Activated naive CD8-positive, alpha-beta T cell treated with anti-CD3 and anti-CD28 coated beads, Interleukin-2, amount 50 U/mL, for 16 hours (primary cell): ENCODE measurements at places on chromosomes 11 and 22.

DNA sequence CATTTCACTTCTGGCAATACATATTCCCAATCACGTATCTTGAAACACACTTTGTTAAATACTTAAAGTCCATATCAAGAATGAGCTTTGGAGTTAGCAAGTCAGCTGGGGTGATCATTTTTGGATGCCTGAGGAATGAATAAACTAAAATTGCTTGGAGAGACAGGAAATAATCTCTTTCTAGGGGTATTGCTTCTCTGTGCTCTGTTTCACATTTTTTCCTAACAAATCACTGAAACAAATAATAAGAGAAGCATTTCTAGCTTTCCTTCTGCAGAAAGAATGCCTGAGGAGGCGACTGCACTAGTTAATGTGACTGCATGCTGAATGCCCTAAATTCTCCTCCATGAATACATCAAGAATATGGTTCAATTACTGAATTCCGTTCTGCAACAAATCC lies 541.4 kb upstream of the CCDC90B start:
- DNase-seq = no peak

DNA sequence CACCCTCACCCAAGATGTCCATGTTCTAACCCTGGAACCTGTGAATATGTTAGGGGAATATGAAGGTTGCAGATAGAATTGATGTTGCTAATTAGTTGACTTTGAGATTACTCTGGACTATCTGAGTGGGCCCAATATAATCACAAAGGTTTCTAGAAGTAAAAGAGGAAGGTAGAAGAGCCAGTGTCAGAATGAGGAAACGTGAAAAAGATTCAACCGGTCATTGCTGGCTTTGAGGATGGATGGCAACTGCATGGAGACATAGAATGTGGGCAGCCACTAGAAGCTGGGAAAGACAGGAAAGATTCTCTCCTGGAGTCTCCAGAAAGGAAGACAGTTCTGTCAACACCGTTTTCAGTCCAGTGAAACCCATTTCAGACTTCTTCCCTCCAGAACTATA lies 86.6 kb downstream of the CLPB start:
- no peak for DNase-seq

- DNase-seq = no peak
These were observed 16.2 kb downstream of the PATE2 start for GRCh38 chr11:125762445-125762844.

DNA sequence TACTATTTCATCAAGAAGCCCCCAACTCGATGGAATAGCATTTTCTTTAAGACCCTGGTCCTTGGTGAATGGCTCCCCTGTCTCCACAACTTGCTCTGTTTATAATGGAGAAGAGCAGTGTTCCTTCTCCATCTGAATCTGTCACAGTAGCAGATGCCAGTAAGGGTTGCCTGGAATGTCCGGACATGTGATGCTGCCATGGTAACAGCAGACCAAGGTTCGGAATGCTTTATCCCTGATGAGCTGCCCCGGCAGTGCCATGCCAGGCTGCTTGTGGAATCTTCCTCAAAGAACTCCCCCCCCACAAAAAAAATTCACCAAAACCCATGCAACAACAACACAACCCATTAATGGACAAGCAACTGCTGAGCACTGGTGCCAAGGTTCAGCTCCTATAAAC lies 72.5 kb downstream of the KCNC1 start:
- no peak for DNase-seq

- no peak for DNase-seq
These were observed 34.5 kb downstream of the SPATA19 start for GRCh38 chr11:133810766-133811165.

- no peak for DNase-seq
These were observed 69.7 kb downstream of the NELL1 start for GRCh38 chr11:20739107-20739506.

DNA sequence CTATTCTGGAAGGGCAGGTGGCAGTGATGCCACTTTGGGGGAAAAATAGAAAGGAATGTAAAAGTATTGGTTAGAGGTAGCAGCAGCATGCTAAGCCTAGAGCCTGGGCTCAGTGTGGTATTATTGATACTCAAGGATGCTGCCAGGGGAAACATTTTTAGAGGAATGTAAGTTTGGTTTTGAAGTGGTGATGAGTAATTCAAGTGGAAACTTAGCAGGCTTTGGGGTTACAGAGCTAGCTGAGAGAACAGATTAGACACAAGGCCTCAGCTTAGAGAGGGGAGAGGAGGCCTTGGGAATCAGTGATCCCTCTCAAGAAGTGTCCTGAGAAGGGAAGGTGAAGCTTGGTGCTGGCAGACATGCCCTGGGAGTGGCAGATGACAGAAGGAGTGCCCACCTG lies 32.9 kb upstream of the DDI1 start:
- no peak for DNase-seq

GRCh38 chr11:18304745-18305144 lies 17.2 kb downstream of the HPS5 start:
- DNase-seq = no peak

- DNase-seq = no peak
These were observed 375.1 kb downstream of the METTL15 start for GRCh38 chr11:28483072-28483867.

DNA sequence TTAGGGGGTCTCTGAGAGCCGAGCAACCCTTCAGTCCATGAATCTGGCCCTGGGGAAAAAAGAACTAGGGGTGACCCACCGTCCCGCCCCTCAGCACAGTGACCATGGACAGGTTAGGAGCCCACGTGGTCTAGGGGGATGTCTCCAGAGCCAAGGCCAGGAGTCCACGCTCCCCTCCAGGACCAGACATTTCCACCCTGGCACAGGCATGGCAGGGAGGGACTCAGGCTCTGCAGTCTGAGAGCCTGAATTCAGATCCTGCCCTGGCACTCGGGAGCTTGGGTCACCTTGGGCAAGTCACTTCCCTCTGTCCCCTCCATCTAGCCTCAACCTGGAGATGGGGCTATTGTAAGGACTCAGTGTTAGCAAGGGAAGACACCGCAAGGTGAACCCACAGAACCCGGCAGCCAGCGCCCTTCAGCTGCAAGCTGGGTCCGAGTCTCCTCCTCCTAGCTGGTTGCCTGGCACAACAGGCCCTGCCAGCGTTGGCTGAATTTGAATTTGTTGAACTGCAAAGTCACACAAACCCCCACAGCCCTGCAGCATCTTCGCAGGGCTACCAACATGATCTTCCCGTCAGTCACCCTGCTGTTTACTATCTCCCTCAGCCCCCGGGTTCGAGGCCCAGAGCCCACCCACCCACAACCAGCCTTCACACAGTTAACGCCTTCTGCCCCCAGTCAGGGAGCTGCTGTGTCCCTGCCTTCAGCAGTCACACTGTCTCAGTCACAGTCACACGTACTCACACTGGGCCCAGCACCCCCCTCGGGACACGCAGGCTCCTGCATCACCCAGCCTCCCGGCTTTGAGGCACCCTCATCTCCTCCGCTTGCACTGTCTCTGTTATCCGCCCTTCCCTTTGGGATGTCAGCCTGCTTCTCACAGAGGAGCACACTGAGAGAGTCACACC lies 603 bp upstream of the PDGFB start:
- DNase-seq = no peak

DNA sequence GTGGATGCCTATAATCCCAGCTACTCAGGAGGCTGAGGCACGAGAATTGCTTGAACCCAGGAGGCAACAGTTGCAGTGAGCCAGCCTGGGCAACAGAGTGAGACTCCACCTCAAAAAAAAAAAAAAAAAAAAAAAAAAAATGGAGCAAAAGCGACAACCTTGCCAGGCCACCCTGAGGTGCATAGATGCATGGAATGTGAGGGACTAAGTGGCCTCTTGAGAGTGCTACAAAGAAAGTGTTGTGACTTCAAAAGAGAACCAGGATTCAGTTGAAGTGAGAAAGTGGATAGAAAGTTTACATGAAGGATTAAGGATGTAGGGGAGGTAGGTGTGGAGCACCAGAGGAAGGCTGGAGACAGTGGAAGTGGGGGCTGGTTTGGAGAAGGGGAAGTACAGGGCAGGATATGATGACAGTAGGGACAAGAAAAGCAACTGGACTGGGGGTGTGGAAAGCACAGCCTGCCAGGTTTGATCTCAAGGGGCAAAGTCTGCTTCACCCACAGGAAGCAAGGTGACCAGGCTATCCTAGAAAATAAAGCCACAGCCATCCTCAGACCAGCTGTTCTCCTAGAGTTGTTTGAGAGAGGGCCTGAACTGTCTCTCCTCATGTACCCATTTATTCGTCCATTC lies 36.0 kb upstream of the OLFML1 start:
- DNase-seq = no peak

GRCh38 chr11:8792710-8793109 lies 110.1 kb downstream of the RPL27A start:
- no peak for DNase-seq

- peak; percentile 40 for DNase-seq
These were observed 7.3 kb downstream of the CD6 start for GRCh38 chr11:60978546-60979380.

DNA sequence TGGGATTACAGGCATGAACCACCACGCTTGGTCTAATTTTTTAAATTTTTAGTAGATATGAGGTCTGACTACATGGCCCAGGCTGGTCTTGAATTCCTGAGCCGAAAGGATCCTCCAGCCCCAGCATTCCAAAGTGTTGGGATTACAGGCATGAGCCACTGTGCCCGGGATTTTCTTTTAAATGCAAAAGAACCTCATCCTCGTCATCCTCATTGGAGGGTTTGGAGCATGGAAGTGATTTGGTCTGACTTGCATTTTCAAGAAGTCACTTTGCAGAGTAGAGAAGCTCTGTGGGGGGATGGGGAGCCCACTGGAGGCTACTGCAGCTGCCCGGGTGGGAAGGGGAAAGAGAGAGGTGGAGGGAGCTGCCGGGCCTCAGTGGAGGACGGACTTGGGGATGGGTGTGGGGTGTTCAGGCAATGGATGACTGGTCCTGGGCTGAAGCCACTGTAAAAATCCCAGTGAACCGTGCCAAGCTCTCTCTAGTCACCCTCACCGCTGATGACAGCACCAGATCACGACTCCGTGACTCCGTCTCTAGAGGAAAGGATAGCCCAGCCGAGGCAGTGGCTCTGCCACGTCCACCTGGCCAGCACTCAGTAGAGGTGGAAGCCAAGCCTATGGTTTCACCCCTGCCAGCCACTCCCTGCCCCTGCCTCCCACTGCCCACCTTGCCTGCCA lies 32.8 kb upstream of the SLC22A12 start:
- no peak for DNase-seq

DNA sequence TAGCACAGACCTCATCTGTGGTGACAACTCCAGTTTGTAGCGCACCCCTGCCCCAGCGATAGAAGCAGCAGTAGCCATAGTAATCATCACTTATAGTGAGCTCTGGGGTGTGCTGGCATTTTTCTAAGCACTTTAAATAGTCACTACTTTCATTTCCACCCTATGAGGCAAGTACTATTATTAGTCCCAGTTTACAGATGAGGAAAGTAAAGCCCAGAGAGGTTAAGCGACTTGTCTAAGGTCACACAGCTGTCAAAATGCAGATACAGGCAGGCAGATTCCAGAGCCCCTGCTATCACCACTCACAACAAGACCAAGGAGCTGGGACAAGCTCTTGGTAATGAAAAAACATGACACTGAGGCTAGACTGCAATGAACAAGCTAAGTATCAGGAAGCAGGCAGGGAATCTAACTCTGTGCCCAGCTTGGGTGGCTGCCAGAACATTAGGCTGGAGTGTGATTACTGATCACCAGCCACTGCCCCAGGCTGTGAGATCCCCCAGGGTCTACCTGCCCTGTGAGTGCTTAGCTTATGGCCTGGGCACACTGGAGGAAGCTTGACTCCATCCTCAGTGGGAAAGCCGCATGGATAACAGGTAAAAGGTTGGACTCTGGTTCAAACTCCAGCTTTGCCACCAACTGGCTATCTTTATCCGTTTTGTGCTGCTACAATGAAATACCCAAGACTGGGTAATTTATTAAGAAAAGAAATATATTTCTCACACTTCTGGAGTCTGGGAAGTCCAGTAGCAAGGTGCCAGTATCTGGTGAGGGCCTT lies 561.1 kb downstream of the MN1 start:
- no peak for DNase-seq

GRCh38 chr22:31128156-31128555 lies 5.4 kb downstream of the INPP5J start:
- no peak for DNase-seq

DNA sequence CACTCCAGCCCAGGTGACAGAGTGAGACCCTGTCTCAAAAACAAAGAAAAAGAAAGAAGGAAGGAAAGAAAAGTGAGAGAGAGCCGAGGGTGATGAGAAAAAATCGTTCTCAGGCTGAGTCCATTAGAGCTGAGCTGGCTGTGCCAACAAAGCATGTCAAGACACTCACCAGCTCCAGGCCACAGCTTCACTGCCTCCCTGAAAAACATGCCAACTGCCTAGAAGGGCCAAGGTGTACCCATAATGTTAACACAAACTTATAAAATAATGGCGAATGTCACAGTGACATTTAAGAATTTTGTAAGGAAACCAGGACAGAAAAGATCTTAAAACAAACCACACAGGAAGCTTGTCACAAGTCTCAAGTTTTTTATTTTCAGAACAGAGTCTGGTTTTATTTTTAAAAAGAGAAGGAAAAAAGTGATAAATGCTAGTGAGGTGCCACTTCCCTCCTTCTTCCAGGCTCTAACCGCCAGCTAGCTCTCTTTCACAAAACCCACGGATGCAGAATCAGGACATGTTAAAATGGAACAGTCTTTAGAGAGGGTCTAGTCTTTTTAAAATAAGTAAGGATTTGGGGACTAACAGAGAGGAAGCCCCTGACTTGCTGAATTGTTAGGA lies 5.1 kb downstream of the TMEM121B start:
- no peak for DNase-seq

GRCh38 chr11:129375751-129376657 lies at the start of gene BARX2:
TSS of gene BARX2 (plus strand) at chr11:129375848. CDS start at chr11:129376036, 188 bp downstream.
- no peak for DNase-seq

GRCh38 chr11:58525037-58525614 lies 17.2 kb upstream of the OR5B21 start:
- DNase-seq = no peak

GRCh38 chr22:20510811-20511577 lies 3.6 kb downstream of the MED15 start:
- no peak for DNase-seq

DNA sequence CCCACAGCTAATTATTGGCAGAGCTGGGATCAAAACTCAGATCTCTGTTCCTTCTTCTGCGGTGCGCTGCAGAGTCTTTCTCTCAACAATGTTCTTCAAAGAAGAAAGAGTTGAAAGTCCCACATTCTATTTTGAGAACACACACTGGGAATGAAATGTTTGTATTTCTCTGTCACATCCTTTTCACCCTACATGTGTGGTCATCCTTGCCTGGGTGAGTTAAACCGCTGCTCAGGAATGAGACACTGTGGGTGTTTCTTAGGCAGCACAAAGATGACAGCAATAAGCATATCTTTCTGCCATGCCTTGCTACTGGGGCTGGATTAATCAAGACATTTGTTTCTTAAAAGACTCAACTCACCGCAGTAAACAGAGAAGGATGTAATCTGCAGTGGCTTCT lies 222.6 kb downstream of the LARGE1 start:
- no peak for DNase-seq

- DNase-seq = no peak
These were observed 168.8 kb upstream of the SYT13 start for GRCh38 chr11:45454917-45455401.
